ENCODE measurements at places on chromosomes 7 and 10.

DNA sequence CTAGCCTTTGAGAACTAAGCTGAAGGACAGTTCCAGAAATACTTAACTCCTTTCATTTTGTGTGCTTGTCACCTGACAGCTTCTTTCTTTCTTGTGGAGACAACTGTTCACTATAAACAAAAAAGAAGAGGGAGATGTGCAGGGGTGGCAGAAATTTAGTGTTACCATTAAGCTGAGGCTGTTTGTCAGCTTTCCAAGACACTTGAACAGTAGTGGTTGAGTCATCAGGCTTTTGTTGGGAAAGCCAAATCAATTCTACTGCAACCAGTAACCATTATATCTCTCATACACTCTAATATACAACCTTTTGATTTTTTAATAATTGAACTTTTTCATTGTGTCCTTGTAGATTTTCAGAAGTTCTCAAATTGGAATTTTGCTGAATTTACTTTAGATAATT lies 75.3 kb downstream of the POLL start:
- no peak for DNase-seq

- no peak for DNase-seq
These were observed 62.4 kb upstream of the MKRN1 start for GRCh38 chr7:140541513-140542227.

DNA sequence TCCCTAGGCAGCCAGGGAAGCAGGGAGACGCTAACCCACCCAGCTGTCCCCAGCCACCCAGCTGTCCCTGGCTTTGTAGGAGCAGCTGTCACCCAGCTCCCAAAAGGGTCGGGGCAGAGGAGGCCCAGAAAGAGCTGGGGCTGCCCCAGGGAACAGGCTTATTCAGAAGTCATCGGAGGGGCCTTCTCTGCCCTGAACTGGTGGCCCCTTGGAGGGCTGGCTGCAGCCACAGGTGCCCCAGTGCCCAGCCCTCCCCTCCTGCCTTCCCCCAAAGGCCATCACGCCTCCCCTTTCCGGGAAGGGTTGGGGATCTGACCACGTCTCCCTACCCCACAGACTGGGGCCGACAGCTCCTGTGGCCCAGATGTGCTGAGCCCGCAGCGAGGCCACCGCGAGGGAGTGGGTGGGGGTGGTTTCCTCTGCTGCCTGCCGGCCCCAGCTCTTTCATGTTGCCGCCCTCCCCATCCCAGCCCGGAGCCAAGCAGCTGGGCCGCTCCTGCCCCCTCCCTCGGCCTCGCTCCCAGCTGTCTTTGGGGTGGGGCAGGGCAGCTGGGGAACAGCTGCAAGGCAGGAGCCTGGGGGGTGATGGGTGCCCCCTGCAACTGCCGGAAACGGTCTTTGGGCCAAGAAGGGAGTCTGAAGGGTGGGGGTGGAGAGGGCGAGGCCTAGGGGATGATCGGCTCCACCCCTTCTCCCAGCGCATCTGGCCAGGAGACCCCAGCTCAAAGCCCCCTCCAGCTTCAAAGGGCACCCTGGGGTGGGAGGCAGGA lies 16.8 kb downstream of the TRIM8 start:
- DNase-seq = no peak

- no peak for DNase-seq
These were observed 445 bp upstream of the ATRNL1 start for GRCh38 chr10:115092555-115093285.

- no peak for DNase-seq
These were observed 255.3 kb downstream of the SKAP2 start for GRCh38 chr7:26609082-26609481.

- DNase-seq = no peak
These were observed 26.0 kb downstream of the WDR86 start for GRCh38 chr7:151383638-151384351.

DNA sequence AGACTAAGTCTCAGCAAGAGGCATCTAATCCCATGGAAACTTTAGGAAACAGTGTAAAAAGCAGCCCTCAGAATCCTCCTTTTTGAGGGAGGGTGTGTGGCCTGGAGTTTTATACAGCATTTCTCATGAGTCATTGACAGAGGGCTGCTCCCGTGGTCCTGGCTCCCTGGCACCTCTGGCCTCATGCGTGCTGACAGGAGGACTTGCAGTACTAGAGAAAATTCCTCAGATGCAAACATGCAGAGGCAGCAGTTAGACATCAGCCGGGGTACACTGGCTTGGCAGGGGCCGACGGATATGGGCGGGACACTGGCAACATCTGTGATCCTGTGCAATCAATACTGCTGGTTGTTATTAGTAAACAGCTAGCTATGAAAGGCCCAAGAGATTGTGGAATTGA lies 925.1 kb upstream of the CELF2 start:
- no peak for DNase-seq

DNA sequence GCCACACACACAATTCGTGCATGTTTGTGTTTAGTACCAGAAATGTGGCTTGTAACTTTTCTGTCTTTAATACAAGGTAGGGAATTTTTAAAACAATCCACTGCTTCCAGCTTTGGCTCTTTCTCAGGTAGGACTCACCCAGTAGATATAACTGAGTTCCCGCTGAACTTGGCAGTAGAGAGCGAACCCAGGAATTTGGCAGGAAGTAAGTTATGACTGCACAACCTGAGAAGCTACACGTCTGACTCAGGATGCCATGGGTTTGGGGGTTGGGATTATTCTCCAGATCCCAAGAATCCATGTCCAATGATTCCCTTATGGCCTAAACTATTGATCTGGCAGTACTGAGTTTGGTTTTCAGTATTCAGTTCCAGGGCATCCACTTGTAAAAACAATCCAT lies 499.7 kb downstream of the CALN1 start:
- no peak for DNase-seq

DNA sequence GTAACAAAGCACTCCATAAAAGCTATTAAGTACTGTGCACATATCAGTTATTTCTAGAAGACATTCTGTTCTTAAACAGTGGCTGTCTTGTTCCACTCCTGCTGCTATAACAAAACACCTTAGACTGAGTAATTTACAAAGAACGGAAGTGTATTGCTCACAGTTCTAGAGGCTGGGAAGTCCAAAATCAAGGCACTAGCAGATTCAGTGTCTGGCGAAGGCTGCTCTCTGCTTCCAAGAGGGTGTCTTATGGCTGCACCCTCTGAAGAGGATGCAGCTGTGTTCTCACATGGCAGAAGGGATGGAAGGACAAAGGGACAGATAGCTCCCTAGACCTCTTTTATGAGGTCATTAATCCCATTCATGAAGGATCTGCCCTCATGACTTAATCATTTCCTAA lies 424.2 kb upstream of the ZMIZ1 start:
- no peak for DNase-seq

DNA sequence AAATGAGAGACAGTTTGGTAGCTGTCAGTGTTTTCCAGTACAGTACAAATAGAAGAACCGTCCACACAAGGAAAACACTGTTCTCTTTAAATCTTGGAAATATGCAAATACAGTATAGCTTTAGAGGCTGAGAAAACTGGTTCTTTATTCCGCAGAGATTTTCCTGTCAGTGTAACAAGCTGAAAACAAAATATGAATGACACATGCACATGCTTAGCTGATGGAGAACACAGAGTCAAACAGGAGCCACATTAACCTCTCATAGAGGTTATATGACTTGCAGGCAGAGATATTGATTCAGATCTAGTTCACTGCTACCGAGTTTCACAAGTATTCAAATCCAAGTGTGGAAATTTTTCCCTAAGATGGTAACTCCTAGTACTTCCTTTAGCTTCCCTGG lies 135.2 kb upstream of the C1QL3 start:
- no peak for DNase-seq

GRCh38 chr10:4851846-4852245 lies 25.8 kb downstream of the AKR1E2 start:
- no peak for DNase-seq

- no peak for DNase-seq
These were observed 90.1 kb downstream of the CREB5 start for GRCh38 chr7:28502408-28502807.

DNA sequence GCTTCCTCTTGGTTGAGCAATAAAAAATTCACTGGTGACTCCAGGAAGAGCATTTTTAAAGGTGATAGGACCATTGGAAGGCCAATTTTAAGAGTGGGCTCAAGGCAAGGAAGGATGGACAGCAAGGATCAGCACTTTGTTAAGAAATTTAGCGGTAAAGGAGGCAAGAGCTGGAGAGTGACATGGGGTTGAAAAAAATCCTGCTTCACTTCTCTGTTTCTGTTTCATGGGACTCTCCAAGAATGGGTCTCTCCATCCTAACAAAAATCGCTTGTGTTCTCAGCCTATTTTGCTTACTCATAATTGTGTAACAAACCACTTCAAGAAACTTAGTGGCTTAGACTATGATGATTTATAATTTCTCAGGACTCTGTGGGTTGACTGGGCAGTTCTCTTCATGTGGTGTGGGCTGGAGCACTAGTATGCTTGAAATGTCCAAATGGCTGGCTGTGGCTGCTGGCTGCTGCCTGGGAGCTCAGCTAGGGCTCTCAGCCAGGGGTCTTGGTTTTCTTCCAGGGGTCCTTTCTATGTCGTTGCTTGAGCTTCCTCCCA lies 59.8 kb upstream of the ZNRF2 start:
- no peak for DNase-seq

DNA sequence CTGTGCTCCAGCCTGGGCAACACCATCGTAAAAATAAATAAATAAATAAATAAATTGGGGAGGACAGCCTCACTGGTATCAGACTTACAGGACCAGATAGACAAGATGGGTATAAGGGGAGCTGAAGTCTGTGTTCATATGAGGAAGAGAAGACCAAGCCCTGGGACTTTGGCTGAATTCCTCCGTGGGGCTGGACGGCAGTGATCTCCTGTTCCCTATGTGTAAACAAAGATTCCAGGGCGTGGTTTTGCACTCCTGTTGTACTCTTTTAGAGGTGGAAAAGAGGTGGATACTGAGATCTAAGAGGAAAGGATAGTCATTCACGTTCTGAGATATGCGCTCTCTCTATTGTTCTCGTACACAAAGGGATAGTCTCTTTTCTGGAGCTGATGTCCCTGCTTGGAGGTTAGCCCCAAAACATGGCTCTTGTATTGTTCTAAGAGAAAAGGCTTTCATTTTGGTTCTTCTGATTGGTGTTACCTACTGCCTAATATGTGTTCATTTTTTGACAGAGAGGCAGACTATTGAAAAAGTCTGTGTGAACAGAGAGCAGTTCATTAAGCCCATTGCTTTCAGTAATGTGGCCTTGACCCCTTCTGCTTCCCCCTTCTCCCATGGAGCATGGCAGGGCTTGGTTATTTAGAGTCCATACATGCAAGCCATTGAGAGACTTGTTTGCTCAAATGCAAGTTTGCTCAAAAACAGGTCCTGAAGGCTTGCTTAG lies 12.3 kb downstream of the KCTD7 start:
- no peak for DNase-seq

- no peak for DNase-seq
These were observed 27.4 kb upstream of the CAPZA2 start for GRCh38 chr7:116834815-116835504.

DNA sequence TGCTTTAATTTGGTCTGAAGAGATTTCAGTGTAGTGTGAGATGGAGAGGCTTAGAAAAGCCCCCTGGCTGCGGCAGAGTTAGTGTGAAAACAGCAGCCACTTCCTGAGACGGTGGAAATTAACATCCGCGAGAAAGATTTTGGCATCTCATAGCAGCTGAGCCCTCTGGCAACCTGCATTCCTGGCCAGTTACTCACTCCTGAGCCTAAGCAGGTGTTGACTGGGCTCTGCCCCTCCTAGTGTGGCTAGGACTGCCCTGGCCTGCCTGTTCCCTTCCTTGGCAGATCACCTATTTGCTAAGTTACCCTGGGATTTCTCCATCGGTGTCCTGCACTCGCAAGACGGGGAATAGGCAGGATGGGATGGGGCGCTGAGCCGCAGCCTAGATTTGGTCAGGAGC lies 57.6 kb upstream of the LMTK2 start:
- no peak for DNase-seq

DNA sequence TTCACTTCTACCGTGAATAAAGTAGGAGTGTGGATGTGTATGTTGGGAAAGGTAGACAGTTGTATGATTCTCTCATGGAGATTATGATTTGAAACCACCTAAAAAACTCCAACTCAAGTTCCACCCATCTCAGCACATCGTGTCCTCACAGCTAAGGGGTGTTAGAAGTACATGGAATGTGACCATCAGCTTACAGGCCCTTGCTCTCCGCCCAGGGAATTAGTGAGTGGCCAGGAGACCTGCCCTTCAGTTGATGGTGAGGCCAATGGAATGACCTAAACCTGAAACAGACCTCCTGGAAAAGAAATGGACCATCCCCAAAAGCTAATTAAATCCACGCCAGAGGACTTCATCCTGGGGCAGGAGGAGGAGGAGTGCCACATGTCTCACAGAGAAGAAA lies 2.1 kb upstream of the WNT2 start:
- DNase-seq = no peak

GRCh38 chr7:103686064-103686463 lies 240.1 kb upstream of the SLC26A5 start:
- no peak for DNase-seq

DNA sequence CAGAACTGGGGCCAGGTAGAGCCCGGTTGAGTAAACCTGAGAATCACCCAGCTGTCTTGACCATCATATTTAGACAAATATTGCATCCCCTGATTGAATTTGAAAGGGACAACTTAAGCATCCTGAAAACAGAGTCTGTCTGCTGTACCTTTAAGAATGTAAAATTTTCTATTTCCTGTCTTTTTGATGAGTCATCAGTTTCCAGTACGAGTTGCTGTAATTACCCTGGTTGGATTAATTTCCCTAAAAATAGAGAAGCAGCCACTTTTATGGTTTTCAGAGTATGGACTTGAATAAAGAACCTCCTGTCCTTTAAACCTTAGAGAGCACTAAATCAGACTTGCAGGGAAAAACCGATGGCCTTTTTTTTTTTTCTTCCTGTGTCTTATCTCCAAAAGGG lies 164.6 kb upstream of the SH2B2 start:
- no peak for DNase-seq

DNA sequence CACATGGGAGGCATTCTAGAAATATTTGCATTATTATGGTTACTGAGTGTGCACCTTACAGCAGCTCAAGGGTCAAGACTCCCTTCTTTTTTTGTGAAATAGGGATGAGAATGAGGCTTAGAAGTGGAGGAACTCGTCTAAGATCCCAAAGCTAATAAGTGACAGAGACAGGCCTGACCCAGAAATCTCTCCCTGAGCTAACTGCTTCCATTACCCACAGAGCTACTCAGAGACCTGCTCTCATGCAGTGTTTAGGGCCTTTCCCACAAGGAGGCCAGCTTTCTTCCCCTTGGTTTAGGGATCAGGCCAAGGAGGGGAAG lies 301.7 kb downstream of the RPS24 start:
- no peak for DNase-seq

- DNase-seq = no peak
These were observed 922.9 kb downstream of the LRMDA start for GRCh38 chr10:76354212-76354738.
